NCI-H2171 (cell line): ENCODE measurements at places on chromosomes 13 and 19.
A peak's percentile ranks its signal among the peaks of the same experiment; 100 is the strongest.

GRCh38 chr13:43905435-43906031 is 25.8 kb downstream of the LACC1 start:
- DNase-seq: peak; percentile 17

DNA sequence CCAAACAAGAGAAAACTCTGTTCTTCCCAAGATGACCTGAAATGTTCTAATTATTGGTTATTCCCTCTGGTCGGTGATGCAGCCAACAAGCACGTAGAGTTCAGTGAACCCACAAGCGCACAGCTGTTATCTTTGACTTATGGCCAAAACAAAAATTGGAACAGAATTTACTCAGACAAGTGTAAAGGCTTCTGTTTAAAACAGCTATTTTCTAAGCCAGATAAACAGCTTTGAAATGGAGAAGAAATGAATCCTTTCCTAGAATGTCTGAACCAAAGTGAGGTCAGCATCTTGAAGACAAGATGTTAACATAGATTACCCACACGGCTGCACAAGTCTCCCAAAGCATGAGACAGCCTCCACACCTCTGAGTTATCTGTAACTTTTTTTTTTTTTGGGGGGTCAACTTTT is 669.2 kb downstream of the DIAPH3 start:
- DNase-seq: peak; percentile 46

GRCh38 chr13:101916108-101916774 is 463.8 kb downstream of the ITGBL1 start:
- peak; percentile 66 for DNase-seq

- no peak for DNase-seq
Observed at GRCh38 chr19:42762789-42763188, 2.7 kb downstream of the PSG8 start.

DNA sequence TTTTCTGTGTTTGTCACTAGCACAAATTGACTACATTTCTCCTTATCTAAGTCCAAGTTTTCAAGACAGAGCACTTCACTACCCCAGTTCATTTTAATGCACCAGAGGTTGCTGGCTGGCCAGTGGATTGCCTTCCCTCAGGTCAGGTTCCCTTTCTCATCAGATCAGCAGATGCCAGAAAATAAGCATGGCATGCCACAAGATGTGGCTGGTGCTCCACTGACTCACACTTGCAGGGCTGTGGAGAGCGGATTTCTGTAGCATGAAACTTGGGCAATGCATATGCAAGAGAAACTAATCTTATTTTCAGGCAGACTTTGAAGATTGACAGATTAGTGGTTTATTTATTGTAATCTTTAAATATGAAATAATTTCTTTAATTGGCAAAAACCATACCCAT is 79.5 kb downstream of the RUBCNL start:
- DNase-seq: no peak

DNA sequence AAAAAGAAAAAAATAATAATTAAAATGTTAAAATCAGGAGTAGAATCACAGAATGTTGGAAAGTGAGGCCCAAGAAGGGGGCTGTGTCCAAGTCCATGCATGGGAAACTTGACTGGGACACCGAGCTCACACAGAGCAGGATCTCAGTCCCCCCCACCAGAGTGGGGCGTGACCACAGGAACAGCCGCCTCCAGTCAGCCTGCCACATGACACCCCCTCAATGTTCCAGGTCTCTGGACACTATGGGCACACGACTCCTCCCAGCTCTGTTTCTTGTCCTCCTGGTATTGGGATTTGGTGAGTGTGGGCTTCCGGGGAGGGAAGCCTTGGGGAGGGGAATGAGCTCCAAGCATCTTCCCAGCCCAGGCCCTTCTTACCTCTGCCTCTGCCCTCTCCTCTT is 2.4 kb downstream of the APOC2 start:
- DNase-seq: no peak

GRCh38 chr13:25738342-25739196 is 313.2 kb downstream of the SHISA2 start:
- DNase-seq: peak; percentile 66

GRCh38 chr13:78960881-78961280 is 301.9 kb upstream of the OBI1 start:
- no peak for DNase-seq

GRCh38 chr13:100520936-100521850 is 67.4 kb downstream of the GGACT start:
- DNase-seq: no peak

DNA sequence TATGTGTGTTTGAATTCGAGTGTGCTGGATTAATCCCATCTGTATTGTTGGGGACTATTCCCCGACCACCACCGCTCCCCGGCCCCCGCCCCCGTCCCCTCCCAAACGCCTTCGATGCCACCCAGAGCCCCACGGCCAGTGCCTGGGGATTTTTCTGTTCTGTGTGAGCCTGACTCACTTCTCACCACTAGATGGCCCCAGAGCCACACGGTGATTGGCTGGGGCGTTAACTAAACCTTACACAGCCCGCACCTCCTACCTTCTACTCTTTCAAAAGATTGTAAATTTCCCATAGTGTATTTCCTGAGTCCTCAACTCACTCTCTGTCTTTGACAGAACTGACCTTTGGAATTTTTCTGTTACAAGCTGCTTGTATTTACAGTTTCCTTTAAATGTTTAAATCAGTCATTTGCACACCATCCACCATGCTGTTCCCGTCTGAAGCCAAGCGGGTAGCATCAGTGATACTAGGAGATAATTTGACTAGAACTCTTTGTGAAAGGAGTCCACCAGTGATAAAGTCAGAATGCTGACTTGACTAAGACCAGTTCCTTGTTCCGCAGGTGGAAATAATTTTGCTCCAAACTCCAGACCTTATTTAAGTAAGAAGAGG is 61.4 kb downstream of the RFX2 start:
- peak; percentile 75 for DNase-seq

GRCh38 chr19:45607071-45608029 is 5.3 kb upstream of the GPR4 start:
- peak; percentile 57 for DNase-seq

DNA sequence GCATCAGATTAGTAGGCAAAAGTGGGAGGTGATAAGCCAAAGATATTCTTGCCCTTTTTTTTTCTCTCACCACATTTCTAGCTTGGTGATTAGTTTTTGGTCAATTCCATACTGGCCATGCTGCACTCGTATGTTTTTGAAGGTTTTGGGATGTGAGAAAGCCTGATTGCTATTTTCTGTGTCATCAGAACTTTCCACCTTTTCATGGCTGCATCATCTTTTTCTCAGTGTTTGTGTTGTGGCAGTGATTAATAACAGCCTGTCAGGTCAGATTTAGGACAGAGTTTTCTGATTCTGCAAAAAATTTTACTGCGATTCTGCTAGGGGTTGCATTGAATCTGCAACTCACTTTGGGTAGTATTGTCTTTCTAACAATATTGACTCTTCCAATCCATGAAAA is 32.9 kb downstream of the PSG1 start:
- no peak for DNase-seq

DNA sequence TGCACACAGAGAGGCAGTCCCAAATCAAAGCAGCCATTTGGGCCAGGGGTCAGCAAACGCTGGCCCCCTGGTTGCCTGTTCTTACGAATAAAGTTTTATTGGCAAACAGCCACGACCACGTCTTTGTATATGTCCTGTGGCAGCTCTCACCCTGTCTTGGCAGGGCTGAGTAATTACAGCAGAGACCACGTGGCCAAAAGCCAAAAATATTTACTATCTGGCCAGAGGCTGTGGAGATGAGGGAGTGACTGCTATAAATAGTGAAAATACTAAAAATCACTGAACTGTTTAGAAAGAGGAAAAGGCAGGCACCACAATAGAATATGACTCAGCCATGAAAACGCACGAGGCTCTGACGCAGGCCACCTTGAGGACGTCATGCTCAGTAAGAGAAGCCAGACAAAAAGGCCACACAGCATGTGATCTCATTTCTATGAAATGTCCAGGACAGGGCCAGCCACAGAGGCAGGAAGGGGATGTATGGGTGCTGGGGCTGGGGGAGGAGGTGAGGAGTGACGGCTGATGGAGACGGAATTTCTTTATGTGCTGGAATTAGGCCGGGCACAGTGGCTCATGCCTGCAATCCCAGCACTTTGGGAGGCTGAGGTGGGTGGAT is 29.4 kb downstream of the SMIM24 start:
- DNase-seq: no peak

DNA sequence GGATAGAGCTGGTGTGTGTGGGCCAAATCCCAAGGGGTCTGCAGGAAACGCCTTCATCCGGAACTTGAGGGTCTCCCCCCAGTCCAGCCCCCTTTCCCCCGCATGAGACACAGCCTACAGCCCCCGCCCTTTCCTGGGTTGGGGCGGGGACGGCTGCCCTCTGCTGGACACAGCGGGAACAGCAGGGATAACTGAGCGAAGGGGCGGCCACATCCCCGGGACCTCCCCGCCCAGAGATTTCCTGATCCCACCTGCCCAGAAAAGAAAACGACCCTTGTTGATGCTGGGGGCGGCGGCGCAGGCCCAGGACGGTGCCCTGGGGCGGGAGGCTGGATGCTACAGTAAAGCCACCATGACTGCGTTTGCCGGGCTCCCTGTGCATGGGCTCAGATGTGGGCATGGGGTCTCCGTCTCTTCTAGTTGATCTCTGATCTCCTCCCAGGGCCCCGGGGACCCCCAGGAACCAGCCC is 14.2 kb downstream of the ONECUT3 start:
- no peak for DNase-seq

GRCh38 chr13:62113179-62113578 is 697.5 kb upstream of the PCDH20 start:
- no peak for DNase-seq

- DNase-seq: no peak
Observed at GRCh38 chr19:13033244-13033643, 38.0 kb downstream of the NFIX start.

- no peak for DNase-seq
Observed at GRCh38 chr13:25352230-25352629, 19.5 kb upstream of the ATP8A2 start.

DNA sequence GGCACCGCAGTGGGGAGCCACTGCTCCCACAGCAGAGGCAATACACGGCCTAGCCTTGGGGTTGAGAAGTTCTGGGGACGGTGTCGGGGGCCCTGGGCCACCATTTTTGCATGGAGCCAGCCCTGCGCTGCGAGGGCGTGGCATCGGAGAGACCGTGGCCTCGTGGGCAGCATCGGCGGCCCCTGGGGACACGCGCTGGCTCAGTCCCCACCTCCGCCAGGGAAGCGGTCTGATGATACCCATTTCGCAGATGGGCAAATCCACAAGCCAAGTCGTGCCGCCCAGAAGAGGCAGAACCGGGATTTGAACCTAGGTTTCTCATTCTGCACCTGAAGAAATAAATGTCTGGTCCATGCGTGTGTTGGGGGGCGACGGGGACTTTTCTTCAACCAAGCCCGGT is 1.2 kb upstream of the UPK1A start:
- DNase-seq: no peak

- no peak for DNase-seq
Observed at GRCh38 chr13:60463787-60464186, 66.8 kb downstream of the TDRD3 start.

DNA sequence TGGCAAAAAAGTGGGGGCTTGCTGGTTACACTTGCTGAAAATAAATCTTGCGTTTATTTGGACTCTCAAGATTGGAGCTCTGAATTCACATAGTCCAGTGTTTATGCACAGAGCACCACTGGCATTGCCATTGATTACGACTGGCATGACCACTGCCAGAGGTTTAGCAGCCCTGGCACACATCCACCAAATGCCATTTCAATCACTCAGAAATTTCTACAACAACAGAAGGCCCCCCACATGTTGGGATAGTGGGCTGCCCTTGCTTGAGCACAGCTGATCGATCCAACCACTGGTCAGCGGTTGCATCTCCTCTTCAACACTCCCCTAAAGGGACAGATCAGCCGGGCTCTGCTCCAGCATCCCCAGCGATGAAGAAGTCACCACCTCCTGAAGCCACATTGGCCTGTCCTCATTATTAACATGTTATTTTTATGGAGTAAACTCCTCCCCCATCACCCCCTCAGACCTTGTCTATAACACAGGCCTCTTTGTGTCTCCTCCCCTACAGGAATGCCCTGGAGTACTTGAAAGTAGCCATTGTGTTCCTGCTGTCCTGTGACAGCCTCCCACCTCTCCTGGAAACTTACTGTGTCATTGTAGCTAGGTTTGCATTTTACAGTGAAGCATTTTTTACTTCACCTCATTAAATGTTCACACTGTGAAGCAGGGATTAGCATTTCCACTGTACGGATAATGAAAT is 51.3 kb downstream of the CDADC1 start:
- DNase-seq: no peak

GRCh38 chr19:54739587-54740497 is 1.5 kb downstream of the KIR2DL3 start:
- no peak for DNase-seq

GRCh38 chr19:48989701-48990291 is 3.3 kb downstream of the GYS1 start:
- DNase-seq: no peak

DNA sequence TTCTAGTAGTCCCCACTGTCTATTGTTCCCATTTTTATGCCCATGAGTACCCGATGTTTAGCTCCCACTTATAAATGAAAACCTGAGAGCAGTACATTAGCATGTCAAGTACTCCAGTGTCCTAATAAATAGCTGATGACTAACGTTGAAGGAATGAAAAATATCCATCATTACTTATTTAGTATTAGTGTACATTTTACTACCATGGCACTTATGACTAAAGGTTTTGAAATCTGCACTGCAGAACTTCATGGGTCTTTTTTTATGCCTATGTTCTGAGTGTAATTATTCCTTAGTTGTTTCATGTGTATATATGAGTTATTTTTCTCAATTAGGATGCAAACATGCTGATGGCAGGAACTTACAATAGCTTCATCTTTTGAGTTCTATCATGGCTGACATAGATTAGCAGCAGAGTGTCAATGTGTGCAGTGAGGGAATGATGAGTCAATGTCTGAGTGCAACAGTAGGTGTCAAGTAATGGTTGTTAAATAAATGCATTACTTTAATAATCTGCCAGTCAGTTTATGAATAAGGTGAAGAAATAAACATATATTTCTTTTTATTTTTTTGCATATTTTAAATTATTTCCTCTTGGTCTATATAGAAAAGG is 188.4 kb downstream of the ITGBL1 start:
- no peak for DNase-seq

GRCh38 chr19:18723871-18724377 is 40.4 kb downstream of the CRTC1 start:
- peak; percentile 45 for DNase-seq

DNA sequence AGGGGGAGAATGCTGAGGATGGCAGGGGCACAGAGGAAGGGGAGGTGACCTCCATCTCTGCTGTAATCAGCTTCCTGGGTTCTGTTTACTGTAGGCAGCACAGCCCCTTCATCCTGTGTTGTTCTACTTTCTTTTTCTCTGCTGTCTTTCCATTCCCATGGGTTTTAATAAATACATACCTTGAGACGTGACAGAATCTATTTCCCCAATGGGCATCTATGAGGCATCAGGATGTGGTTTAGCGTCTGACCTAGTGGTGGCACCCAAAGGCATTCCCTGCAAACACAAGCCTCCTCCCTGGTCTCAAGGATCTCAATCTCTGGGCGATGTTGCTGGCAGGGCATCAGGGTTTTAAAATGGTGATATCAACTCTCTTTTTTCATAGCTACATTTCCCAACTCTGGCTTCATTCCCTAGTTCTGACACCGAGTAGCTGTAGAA is 60.8 kb downstream of the ALOX5AP start:
- no peak for DNase-seq

GRCh38 chr19:5302396-5302795 is 38.2 kb downstream of the PTPRS start:
- no peak for DNase-seq

- no peak for DNase-seq
Observed at GRCh38 chr13:106426909-106427308, 108.6 kb downstream of the EFNB2 start.

GRCh38 chr19:18712981-18713380 is 29.5 kb downstream of the CRTC1 start:
- DNase-seq: no peak
